ENCODE measurements at places on chromosomes 16 and 17. TPM values are rescaled to one million over a fixed set of nuclear protein-coding genes. Genes with fewer than 3 reads are reported as not detected.

DNA sequence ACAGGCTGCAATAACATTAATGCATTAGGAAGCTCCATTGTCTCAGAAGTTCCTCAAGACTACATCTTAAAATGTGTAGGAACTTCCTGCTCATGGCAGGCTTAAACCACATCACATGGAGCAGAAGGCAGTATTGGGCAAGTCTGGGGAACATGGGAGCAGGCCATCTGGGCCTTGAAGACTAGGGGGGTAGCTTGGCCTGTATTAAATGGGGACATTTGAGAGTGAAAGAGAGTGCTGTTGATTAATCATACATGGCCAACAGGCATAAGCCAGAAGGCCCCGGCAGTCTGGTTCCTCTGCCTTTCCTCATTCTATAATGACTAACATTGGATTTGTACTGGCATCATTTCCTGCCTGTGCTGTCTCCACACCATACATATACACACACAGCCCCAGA is 25.2 kb upstream of the SLC5A11 start:
- no peak for DNase-seq
- no peak overlapping the region for H3K4me3 ChIP-seq
- no peak overlapping the region for H3K27ac ChIP-seq
- no peaks in the 10 kb centered on the region for H3K4me1 ChIP-seq

GRCh38 chr16:11689031-11689840 is 21.0 kb downstream of the SNN start:
- H3K27ac ChIP-seq, result no peak overlapping the region
- H3K36me3 ChIP-seq, result peaks cover 72% of the 10 kb centered on the region
- H3K27me3 ChIP-seq, result no peaks in the 10 kb centered on the region

GRCh38 chr17:48701864-48702532 is 20.3 kb downstream of the PRAC1 start:
- no peaks in the 10 kb centered on the region for H3K4me1 ChIP-seq
- H3K27ac ChIP-seq, result no peak overlapping the region
- no peaks in the 10 kb centered on the region for H3K36me3 ChIP-seq
- H3K27me3 ChIP-seq, result no peaks in the 10 kb centered on the region
- DNase-seq, result no peak
- no peak overlapping the region for H3K4me3 ChIP-seq

GRCh38 chr17:49180998-49181635 is 29.3 kb downstream of the GNGT2 start:
- H3K36me3 ChIP-seq, result no peaks in the 10 kb centered on the region
- no peak overlapping the region for H3K27ac ChIP-seq
- no peaks in the 10 kb centered on the region for H3K27me3 ChIP-seq
- DNase-seq, result no peak
- no peaks in the 10 kb centered on the region for H3K4me1 ChIP-seq

- H3K36me3 ChIP-seq, result no peaks in the 10 kb centered on the region
- no peak overlapping the region for H3K27ac ChIP-seq
- no peak overlapping the region for H3K4me3 ChIP-seq
- no peaks in the 10 kb centered on the region for H3K4me1 ChIP-seq
- peaks cover 4% of the 10 kb centered on the region for H3K27me3 ChIP-seq
These were observed 26.3 kb upstream of the LHX1 start for GRCh38 chr17:36911001-36911400.

DNA sequence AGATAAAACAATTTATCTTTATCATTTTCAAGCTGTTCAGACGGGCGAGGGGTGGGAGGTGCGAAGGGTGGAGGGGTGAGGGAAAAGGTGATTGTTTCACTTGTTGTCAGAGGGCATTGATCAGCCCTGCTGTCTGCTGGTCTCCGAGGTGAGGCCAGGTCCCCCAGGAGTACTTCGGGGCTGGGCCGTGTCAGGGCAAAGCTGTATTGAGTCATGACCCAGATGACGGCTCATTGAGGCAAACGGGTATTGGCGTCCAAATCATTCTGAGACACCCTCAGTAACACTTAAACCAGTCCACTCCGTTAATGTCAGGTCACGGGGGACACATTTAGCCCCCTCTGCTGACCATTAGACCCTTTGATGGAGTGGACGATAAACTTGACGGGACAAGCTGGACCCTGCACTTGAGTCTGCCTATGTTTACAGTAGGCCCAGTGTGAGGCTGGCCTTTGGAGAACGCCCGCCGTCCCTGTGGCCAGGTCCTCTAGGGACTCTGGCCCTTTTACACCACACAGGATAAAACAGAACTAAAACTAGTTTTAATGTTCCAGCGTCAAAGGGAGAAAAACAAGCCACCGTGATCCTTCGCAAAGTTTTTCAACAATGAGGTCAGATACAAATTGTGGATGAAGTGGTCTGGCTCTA is 502.2 kb upstream of the ZFHX3 start:
- H3K27ac ChIP-seq, result no peak overlapping the region
- no peaks in the 10 kb centered on the region for H3K4me1 ChIP-seq
- H3K27me3 ChIP-seq, result no peaks in the 10 kb centered on the region
- H3K36me3 ChIP-seq, result no peaks in the 10 kb centered on the region
- DNase-seq, result no peak

DNA sequence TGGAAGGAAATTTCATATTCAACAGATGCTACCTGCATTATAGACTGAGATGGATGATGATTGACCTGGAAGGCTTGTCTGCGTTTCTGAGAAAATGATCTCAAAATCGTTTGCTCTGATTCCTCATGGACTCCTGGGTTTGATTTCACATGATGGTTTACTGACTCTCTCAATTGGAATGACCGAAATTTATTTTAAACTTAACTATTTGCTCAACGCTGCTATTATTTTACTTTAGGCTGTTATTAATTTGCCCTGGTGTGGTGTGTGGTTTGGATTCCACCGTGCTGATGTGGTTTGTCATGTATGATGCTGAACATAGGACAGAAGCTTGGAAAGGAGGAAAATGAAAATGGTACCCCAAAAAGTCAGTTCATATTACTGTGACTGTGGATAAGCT is 37.3 kb upstream of the ELAC2 start:
- H3K27me3 ChIP-seq, result no peaks in the 10 kb centered on the region
- H3K4me1 ChIP-seq, result no peaks in the 10 kb centered on the region
- no peak overlapping the region for H3K27ac ChIP-seq
- no peak overlapping the region for H3K4me3 ChIP-seq
- H3K36me3 ChIP-seq, result no peaks in the 10 kb centered on the region
- no peak for DNase-seq

GRCh38 chr16:50574745-50575136 is 26.5 kb downstream of the NKD1 start:
- no peaks in the 10 kb centered on the region for H3K36me3 ChIP-seq
- H3K4me3 ChIP-seq, result no peak overlapping the region
- H3K27ac ChIP-seq, result peak overlapping the region; percentile 67
- H3K4me1 ChIP-seq, result no peaks in the 10 kb centered on the region

GRCh38 chr17:66976781-66977201 is 12.3 kb downstream of the CACNG4 start:
- no peak overlapping the region for H3K4me3 ChIP-seq
- H3K27ac ChIP-seq, result no peak overlapping the region
- no peaks in the 10 kb centered on the region for H3K27me3 ChIP-seq
- no peaks in the 10 kb centered on the region for H3K36me3 ChIP-seq
- no peak for DNase-seq
- H3K4me1 ChIP-seq, result no peaks in the 10 kb centered on the region

GRCh38 chr16:23896832-23897821 is 61.3 kb downstream of the PRKCB start:
- H3K4me1 ChIP-seq, result peaks cover 6% of the 10 kb centered on the region
- DNase-seq, result no peak
- no peaks in the 10 kb centered on the region for H3K36me3 ChIP-seq
- H3K4me3 ChIP-seq, result no peak overlapping the region
- no peaks in the 10 kb centered on the region for H3K27me3 ChIP-seq

Gene SGSH
- 37.8 TPM for total RNA-seq

Gene FOXJ1
- total RNA-seq, result not detected

Gene ZNF597
- total RNA-seq, result 1.1 TPM
